Tongue (tissue), 3 donors: ENCODE measurements at places on chromosomes 2 and 18. TPM values are rescaled to one million over a fixed set of nuclear protein-coding genes. Genes with fewer than 3 reads are reported as not detected.

DNA sequence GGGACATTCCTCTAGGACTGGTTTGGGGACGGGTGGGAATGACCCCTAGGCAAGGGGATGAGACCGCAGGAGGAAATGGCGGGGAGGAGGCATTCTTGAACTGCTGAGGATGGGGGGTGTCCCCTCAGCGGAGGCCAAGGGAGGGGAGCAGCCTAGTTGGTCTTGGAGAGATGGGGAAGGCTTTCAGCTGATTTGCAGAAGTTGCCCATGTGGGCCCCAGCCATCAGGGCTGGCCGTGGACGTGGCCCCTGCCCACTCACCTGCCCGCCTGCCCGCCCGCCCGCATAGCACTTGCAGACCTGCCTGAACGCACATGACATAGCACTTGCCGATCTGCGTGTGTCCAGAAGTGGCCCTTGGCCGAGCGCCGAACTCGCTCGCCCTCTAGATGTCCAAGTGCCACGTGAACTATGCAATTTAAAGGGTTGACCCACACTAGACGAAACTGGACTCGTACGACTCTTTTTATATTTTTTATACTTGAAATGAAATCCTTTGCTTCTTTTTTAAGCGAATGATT, 4.9 kb downstream of the INHBB start:
- no peak for DNase-seq

GRCh38 chr2:236853585-236854051, 232.1 kb upstream of the COPS8 start:
- no peak for DNase-seq

- no peak for DNase-seq
Measured at GRCh38 chr2:108965540-108966289, 23.3 kb downstream of the EDAR start.

DNA sequence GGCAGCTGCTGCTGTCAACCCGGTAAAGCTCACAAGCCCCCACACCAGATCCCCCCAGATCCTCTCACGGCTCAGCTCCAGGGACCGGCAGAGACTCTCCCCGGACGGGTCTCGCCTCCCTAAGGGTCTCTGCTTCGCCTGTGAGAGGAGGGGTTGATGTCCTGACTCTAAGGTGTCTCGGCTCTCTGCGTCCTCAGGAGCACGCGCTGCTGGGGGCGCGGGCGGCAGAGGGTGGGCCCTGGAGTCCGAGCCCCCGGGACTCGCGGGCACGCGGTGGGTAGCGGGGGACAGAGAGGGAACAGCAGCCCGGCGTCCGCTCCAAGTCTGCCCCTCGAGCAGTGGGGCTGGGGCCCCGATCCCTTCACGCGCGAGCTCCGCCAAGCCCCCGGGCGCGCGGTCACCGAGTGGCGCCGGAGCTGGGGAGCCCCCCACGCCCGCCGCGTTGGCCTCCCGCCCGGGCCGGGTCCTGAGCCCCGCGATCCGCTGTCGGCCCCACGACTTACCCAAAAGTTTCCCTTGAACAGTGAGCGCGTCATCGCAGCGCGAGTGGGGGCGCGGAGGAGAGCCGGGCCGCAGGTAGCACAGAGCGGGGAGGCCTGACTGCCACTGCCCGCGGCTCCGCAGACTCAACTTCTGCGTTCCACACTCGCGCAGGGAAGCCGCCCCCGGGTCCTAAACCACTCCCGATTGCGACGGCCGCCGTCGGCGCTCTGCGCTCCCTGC, at the start of gene PSTPIP2:
PSTPIP2 (minus strand) TSS at position 608 of the 723 bp plus-strand sequence; CDS start at position 536, 72 bp downstream.
- DNase-seq: peak; percentile 76

PROKR1 gene
- total RNA-seq: 1.0 TPM

- DNase-seq: peak; percentile 38
Measured at GRCh38 chr2:152251811-152252210, 76.2 kb upstream of the STAM2 start.

DNA sequence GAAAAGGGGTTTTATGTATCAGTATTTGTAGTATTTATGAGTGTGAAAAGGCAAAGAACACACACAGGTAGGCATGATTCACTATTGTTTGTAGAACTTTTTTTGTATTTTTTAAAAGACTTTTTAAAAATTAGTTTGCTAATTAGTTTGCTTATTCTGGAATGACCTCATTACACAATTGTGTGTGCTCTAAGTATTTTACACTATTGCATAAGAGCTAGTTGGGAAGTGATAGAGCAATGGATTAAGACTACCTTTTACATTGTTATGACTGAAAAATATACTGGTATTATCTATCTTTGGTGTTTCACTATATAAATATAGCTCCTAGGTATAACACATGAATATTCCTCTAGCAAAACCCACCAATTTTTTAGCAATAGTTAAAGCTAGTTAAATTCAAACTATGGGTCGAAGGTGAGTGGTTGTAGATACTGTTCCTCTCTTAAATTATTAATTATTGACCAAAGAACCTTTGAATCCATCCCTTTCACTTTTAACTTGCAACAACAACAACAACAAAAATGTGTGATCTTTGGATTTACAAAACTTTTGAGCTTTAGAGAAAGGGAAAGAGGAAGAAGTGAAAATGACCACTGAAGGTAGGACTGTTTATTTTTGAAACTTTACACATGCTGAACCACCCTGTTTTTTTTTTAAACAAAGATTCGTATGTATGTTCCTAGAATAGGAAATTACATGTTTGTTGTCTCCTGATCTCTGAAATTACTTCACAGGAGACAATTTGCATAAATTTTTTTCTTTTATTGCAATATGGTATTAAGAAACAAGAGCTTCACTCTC, 18.7 kb downstream of the ITPRID2 start:
- no peak for DNase-seq

DNA sequence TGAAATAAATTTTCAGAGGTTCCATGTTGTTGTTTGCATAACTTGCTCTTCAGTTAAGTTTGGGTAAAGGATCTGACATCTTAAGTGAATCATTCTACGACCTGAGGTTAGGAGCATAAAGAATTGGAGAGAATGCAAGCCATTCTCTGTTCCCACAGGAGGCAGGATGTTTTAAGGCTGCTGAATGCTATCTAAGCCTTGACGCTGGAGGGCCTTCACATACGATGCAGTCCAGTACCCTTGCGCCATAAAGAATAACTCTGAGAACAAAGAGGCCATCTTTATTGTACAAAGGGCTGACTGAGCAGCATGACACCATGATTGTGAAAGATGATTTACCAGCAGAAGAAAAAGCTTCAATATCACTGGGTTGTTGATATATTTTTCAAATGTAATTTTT, 198.4 kb downstream of the NYAP2 start:
- no peak for DNase-seq

GRCh38 chr2:240140511-240140910, at the start of gene OTOS:
OTOS (minus strand) TSS chr2:240140658; CDS start chr2:240140326, 332 bp downstream.
- DNase-seq: no peak

GRCh38 chr2:222038067-222038802, 260.6 kb downstream of the PAX3 start:
- DNase-seq: peak; percentile 30

HOXD3 gene
- 1.9 TPM for total RNA-seq

G6PC2 gene
- total RNA-seq: not detected

DNA sequence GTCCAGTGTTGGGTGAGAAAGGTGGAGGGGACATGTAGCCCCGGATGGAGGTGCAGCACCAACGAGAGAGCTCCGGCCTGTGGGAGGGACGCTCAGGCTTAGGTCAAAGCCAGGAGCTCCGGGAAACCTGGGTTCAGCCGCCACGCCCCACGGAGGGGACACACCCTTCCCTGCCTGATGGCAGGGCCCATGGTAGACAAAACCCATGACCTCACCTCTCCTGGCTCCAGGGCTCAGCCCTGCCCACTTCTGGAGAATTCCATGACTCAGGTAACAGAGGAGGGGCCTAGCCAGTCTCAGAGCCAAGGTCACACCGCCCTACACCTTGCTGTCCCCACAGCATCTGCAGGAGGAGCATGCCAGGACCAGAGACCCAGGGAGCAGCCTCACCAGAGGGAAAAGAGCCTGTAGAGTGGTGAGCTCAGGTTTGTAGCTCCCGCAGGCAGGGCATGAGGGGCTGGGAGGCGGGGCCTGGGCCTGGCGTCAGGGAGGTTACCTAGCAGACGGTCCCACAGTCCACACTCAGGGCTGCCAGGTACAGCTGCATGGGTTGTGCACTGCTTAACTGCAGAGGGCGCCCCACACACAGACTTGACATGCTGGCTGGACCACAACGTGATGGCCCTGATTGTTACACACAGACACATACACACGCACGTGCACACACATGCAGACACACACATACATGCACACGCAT, 70.8 kb upstream of the SMAD7 start:
- peak; percentile 28 for DNase-seq

DNA sequence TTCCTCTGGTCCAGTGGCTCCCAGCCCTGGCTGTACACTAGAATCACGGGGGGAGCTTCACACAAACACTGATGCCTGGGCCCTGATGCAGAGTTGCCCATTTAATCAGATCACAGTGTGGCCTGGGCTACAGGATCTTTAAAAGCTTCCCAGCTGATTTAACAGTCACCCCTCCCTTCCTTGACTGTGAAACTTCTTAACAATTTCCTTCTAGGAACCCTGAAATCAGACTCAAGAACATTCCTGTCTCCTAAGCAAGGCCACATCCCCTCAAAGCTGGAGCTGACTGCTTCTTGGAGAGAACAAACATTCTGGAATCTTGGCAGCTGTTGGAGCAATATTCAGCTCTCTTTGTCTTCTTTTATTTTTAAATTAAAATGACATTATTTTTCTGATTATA, 88.7 kb downstream of the ADD2 start:
- no peak for DNase-seq

- peak; percentile 54 for DNase-seq
Measured at GRCh38 chr2:10932345-10933151, 20.8 kb downstream of the KCNF1 start.

TFCP2L1 gene
- total RNA-seq: 5.8 TPM

- DNase-seq: no peak
Measured at GRCh38 chr2:168624028-168624427, 168.0 kb downstream of the CERS6 start.

DNA sequence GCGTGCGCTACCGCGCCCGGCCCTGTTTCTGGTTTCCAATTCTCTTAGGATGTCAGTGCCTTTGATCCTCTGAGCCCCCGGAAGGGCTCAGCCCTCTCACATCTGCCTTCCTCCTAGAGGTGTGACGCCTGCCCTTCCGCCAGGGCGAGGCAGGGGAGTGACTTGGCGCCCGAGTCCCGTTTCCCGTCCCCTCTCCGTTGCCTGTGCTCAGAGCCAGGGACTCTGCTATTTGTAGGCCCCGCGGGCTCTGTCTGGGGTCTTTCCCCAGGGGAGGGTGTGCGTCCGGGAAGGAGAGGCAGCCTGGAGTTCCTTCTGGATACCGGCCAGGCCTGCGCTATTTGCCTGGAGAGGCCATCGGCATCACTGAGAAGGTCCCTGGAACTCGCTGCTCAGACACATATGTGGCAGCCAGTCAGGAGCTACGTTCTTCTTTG, 103.7 kb upstream of the TAF1B start:
- peak; percentile 72 for DNase-seq

- DNase-seq: no peak
Measured at GRCh38 chr18:23105030-23105429, 30.3 kb upstream of the CABLES1 start.

GRCh38 chr18:64380117-64380516, 231.2 kb upstream of the LINC00305 start:
- no peak for DNase-seq

- DNase-seq: peak; percentile 82
Measured at GRCh38 chr18:33577685-33578517, at the start of gene ASXL3. ASXL3 (plus strand) TSS chr18:33578219; CDS start chr18:33578632, 413 bp downstream.

GRCh38 chr2:41167014-41167413, 715.1 kb upstream of the SLC8A1 start:
- no peak for DNase-seq

TEX44 gene
- not detected for total RNA-seq

DNA sequence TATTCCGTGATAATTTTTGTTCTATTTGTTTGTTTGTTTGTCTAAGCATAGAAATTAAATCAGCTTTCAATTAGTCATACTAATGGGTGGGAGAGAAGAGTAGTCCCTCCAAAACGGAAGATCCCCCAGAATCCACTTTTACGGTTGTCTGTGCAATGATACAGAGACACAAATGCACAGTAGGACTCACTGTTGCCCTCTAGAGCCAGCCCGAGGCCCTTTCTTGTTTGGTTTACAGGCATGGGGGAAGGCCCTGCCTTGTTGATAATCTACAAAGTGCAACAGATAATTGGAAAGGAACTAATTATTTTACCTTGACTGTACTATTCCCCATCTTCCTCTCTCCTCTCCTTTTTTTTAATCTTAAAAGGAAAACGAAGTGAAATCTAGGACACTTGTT, 121.1 kb downstream of the ACOXL start:
- no peak for DNase-seq

TDRD15 gene
- not detected for total RNA-seq

DNA sequence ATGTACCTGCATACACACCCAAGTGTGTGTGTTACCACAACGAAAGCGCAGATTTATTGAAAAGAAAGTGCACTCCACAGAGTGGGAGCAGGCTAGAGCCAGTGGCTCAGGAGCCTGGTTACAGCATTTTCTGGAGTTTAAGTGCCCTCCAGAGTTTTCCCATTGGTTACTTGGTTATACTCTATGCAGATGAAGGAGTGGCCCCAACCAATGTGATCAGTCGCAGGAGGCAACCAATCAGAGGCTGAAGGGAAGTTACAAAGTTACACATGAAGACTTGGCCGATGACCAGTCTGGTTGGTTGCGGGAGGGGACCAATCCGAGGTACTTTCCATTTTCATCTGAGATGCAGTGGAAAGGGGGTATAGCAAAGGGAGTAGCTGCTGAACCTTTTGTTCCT, 13.5 kb upstream of the PRLH start:
- DNase-seq: no peak

RNF125 gene
- total RNA-seq: 8.0 TPM

GRCh38 chr2:191983186-191983585, 136.3 kb upstream of the CAVIN2 start:
- DNase-seq: peak; percentile 5

MALL gene
- total RNA-seq: 19.2 TPM

SH2D6 gene
- total RNA-seq: not detected

FSHR gene
- total RNA-seq: not detected

GATA6 gene
- total RNA-seq: 2.2 TPM

MEP1B gene
- 0.10 TPM for total RNA-seq

FBXO36 gene
- total RNA-seq: 3.1 TPM

- no peak for DNase-seq
Measured at GRCh38 chr2:234814374-234814773, 137.4 kb upstream of the SH3BP4 start.

NEB gene
- 2,139 TPM for total RNA-seq

BCL2 gene
- 47.3 TPM for total RNA-seq

DNA sequence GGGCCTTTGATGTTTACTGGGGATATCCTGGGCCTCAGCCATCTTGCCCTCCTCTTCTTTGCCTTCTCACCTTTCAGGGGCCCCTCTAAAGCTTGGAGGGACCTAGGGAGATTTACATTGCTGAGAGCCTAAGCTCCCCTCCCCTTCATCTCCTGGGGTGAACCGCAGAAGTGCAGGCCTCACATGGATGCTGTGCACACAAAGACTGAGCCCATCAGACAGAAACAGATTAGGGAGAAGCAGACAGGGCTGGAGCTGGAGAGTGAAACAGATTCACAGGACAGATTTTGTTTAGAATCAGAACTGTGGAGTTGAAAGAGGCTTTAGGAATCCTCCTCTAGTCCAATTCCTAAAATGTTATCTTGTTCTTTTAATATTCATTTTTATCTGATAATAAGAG, 3.4 kb upstream of the CDK5R2 start:
- DNase-seq: no peak

- no peak for DNase-seq
Measured at GRCh38 chr2:239966029-239966852, 58.9 kb downstream of the NDUFA10 start.

NOP58 gene
- 86.2 TPM for total RNA-seq
